ENCODE measurements at places on chromosomes 5 and 9.

- DNase-seq = no peak
These were observed 33.3 kb upstream of the FAT2 start for GRCh38 chr5:151624476-151624875.

DNA sequence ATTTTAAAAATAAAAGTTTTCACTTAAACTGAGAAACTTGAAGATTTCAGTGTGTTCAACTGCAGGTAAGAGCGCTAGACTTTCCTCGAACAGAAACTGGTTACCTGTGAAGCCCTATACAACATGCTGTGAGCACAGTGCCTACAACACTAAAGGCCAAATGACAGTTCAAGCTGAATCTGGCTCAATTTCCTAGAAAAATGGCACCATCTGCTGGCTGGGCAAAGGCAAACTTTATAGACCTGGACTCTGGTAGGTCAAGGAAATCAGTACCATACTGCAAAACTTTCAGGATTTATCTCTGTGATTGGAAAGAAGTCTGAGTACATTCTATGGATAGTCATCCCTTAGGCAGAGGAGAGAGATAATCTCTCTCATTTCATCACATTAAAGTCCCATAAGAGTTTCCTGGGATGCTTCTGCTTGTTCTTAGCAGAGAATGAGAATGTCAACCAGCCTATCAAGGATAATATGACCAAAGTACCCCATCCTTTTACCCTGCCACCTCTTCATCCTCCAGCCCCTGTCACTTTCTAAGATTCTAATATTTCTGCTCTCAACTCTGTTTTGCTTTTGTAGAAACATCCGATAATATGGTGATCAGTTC is 31.8 kb upstream of the FOXB2 start:
- DNase-seq = no peak

- DNase-seq = no peak
These were observed 59.5 kb downstream of the FGF10 start for GRCh38 chr5:44329716-44330115.

GRCh38 chr9:84277646-84278045 is 62.9 kb downstream of the SLC28A3 start:
- no peak for DNase-seq
